ENCODE measurements at places on chromosomes 6 and 20.

DNA sequence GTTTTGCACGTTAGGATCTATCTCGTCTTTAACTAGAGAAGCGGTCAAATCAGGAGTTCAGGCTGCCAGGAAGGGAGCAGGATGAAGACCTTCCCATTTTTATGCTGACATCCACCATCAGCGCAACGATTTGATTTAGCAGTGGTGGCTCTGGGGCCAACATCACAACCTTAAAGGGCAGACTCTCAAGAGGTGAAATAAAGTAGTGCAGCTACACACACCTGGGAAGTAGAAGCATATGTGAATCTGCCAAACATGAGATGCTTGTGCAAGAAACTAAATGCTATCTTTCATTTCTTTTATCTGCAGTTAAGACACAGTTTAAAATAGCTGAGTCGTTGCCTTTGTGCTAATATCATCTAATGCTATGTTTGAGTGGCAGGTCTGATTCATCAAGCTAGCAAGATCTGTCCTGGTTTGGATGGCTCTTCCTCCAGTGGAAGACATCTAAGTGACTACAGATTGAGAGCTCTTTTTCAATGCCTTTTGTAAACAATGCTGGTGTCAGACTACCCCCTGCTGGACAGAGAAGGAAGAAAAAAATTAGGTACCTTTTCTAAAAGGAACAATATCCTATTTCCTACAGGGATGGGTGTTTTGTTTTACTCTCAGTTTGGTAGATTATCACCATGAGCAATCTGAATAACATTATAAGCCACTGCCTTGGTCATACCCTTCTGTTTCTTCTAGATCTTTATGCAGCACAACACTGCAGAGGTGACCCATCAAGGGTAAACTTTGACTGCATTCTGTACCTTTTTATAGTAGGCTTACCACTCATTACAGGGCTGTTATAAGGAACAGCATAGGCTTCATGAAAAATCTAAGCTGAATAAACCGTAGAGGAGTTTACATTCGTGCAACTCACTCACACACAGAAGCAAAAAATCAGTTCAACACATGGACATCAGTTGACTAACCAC, 171.6 kb upstream of the FBXL4 start:
- DNase-seq, result no peak

GRCh38 chr6:8006208-8006607, 58.0 kb downstream of the BLOC1S5 start:
- DNase-seq, result no peak

- DNase-seq, result no peak
Observed at GRCh38 chr20:33671573-33672288, 2.5 kb downstream of the NECAB3 start.

DNA sequence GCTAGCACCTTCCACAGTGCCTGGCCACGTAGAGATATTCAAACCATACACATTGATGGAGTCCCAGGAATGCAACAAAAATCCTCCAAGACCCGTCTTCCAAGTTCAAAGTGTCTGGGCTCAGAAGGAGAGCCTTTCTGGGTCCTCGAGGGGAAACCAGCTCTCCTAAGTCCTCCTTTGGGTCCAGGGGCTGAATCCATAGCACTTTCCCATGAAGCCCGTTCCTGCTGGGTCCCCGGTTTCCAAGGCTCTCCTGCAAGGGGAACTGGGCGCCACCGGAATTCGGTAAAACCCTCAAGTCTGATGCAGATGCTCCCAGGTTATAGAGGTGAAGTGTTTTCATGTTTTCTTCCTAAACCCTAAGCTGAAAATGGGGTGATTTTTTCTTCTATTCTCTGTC, 101.2 kb upstream of the SNX9 start:
- no peak for DNase-seq

DNA sequence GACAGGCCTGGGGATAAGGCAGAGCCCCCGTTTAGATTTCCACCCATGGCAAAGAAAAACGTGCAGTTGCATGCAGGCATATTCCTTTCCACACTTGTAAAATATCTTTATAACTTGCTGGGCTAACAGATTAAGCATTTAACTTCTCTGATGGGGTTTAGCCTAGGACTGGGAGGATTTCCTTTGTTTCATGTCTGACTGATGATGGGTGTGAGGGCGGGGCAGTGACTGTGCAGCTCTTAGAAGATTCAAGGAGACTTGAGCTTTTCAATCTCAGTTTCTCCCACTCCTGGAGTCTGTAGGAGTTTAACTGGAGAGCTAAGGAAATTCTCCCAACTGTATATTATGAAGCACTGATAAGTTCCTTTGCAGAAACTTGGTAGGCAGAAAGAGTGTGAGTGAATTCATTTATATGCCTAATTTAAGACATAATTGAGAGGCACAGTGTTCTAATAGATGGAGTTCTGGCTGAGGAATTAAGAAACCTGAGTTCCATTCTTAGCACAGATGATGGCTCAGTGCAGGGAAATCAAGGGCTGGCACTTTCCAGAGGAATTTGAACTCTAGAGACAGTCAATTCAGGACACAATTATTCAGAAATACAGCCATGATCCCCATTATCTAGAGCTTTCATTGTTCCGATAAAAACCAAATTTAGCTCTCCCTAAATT, 214.6 kb upstream of the CNR1 start:
- DNase-seq, result no peak

- no peak for DNase-seq
Observed at GRCh38 chr6:26500102-26500501, at the start of gene BTN1A1. TSS of gene BTN1A1 (plus strand) at chr6:26500303. CDS start at chr6:26501287, 984 bp downstream.

- no peak for DNase-seq
Observed at GRCh38 chr6:119237177-119237715, 112.3 kb downstream of the MAN1A1 start.

DNA sequence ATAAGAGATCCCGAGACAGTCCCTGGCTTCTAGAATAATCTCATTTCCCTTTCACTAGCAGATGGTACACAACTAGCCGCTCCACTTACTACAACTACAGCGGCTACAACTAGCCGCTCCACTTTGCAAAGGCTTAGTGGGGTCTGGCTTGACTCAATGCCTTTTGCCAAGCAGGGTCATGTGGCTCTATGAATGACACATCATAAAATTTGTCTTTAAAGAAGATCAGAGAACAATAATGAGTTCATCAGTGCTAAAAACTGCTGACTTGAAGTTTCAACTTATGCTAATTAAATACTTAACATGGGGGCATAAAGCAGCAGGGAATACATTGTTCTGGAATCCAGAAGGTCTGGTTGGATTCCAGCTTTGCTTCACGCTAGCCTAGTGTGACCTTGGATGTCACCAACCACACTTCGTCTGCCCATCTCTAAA, 2.0 kb upstream of the MICAL1 start:
- DNase-seq, result no peak

Measured in transverse colon (tissue), 4 donors.